Activated CD8-positive, alpha-beta memory T cell treated with anti-CD3 and anti-CD28 coated beads, Interleukin-2, amount 10 ng/mL, durations not matched to agents 7 days and 5 days (primary cell): ENCODE measurements at places on chromosomes 1 and 21.

- DNase-seq, result no peak
Measured at GRCh38 chr1:202259705-202260104, 66.1 kb downstream of the LGR6 start.

DNA sequence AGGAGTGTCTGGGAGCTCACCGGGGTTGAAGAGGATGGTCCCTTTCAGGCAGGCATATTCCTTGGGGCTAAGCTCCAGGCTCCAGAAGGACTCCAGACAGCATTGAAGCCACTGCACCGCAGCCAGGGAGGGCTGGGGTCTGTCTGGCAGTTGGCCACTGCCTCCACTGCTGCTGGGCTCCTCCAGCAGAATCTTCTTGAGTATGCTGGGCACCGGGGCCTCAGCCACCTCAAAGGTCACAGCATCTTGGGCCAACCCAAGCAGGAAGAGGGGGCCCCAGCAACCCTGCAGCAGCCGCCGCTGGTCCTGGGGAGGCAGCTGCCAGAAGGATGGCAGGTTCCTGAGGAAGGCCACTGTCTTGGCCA, 404 bp downstream of the NR0B2 start:
- no peak for DNase-seq

GRCh38 chr21:18058731-18059398, 185.8 kb upstream of the CHODL start:
- no peak for DNase-seq

GRCh38 chr1:24362982-24363614, 43.9 kb downstream of the GRHL3 start:
- no peak for DNase-seq
